ENCODE measurements at places on chromosomes 2 and 18. TPM values are rescaled to one million over a fixed set of nuclear protein-coding genes. Genes with fewer than 3 reads are reported as not detected.
A peak's percentile ranks its signal among the peaks of the same experiment; 100 is the strongest.

DNA sequence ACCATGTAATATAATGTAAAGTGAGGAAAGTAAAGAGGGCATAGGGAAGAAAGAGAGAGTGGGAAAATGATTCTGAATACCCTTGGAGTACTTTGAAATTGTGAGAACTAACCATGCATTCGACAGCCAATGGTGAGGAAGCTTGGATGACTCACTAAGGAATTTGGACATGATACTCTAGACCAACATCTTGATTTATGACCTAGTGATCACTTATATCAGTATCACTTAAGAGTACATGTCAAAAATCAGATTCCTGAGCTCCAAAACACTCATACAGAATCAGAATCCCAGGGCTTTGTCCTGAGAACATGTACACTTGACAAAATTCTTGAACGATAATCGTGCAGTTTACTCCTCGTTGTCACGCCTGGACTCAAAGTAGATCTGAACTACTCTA is 1899.8 kb upstream of the PIK3C3 start:
- H3K27me3 ChIP-seq, result no peaks in the 10 kb centered on the region
- no peak for DNase-seq
- no peak overlapping the region for H3K27ac ChIP-seq
- H3K4me3 ChIP-seq, result no peak overlapping the region
- no peaks in the 10 kb centered on the region for H3K36me3 ChIP-seq

Gene FBXO41
- 7.7 TPM for total RNA-seq

DNA sequence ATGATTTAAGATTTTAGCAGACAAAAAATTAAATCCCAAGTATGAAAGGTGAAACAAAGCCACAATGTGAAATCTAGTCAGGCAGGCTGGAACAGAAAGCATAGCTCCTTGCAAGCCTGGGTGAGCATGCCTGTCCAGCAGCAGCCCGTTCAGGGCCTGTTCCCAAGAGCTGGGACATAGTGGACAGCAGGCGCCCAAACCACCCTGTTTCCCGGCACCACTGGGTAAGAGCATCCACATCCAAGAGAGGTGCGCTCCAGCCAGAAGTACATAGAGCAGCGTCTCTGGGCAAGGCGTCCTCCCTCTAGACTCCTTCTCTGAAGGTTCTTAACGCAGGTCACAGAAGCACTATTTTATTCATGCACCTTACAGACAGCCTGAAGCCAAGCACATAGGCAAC is 80.8 kb downstream of the DNER start:
- no peak for DNase-seq
- no peaks in the 10 kb centered on the region for H3K4me1 ChIP-seq
- H3K27ac ChIP-seq, result no peak overlapping the region
- no peaks in the 10 kb centered on the region for H3K27me3 ChIP-seq
- no peak overlapping the region for H3K4me3 ChIP-seq

DNA sequence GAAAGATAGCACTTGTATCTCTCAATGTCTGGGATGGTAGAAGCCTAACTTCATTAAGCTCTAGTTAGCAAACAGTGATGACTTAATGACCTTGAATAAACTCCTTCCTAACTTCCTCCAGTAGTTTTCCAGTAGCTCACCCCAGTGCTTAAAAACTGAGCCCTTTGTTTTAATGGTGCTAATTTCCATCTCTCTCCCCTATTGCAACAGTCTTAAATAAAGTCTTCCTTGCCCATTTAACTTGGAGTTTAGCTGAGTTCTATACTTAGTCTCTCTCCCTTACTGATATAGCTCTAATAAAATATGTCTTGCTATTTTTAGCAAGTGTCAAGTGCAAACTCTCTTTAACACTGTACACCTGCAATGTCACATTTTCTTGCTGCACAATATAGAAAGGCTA is 267.0 kb downstream of the CCDC85A start:
- no peaks in the 10 kb centered on the region for H3K36me3 ChIP-seq
- no peak for DNase-seq
- no peak overlapping the region for H3K4me3 ChIP-seq
- H3K27ac ChIP-seq, result no peak overlapping the region
- H3K27me3 ChIP-seq, result no peaks in the 10 kb centered on the region
- H3K4me1 ChIP-seq, result peaks cover 13% of the 10 kb centered on the region

Gene RAPH1
- 40.3 TPM for total RNA-seq

GRCh38 chr2:30239308-30239985 is 8.1 kb downstream of the LBH start:
- H3K27ac ChIP-seq, result no peak overlapping the region
- no peak overlapping the region for H3K4me3 ChIP-seq
- DNase-seq, result peak; percentile 69
- H3K27me3 ChIP-seq, result peaks cover 8% of the 10 kb centered on the region

DNA sequence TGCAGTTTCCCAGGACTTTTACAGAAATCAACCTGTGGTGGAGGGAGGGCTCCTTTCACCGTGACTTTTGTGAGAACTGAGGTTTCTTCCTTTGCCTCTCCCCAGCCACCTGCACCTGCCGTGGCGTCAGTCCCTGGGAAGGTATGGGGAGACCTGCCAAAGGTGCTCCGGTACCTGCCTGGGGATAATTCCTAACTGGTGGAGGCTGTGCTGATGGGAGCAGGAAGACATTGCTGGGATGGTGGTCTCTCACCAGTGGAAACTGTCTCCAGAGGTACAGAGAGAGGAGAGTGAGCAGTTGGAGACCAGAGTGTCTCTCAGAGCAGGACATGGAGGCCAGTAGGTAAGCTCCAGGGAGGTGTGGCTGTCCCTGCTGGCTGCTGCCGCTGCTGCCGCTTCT is 52.6 kb downstream of the CIB4 start:
- no peak for DNase-seq
- H3K4me1 ChIP-seq, result no peaks in the 10 kb centered on the region
- no peaks in the 10 kb centered on the region for H3K36me3 ChIP-seq
- no peak overlapping the region for H3K27ac ChIP-seq
- H3K27me3 ChIP-seq, result peaks cover 84% of the 10 kb centered on the region

Gene PLCL1
- not detected for total RNA-seq

GRCh38 chr2:28413152-28413898 is 20.7 kb downstream of the FOSL2 start:
- no peaks in the 10 kb centered on the region for H3K27me3 ChIP-seq
- peaks cover 59% of the 10 kb centered on the region for H3K36me3 ChIP-seq
- H3K27ac ChIP-seq, result no peak overlapping the region
- H3K4me3 ChIP-seq, result no peak overlapping the region

DNA sequence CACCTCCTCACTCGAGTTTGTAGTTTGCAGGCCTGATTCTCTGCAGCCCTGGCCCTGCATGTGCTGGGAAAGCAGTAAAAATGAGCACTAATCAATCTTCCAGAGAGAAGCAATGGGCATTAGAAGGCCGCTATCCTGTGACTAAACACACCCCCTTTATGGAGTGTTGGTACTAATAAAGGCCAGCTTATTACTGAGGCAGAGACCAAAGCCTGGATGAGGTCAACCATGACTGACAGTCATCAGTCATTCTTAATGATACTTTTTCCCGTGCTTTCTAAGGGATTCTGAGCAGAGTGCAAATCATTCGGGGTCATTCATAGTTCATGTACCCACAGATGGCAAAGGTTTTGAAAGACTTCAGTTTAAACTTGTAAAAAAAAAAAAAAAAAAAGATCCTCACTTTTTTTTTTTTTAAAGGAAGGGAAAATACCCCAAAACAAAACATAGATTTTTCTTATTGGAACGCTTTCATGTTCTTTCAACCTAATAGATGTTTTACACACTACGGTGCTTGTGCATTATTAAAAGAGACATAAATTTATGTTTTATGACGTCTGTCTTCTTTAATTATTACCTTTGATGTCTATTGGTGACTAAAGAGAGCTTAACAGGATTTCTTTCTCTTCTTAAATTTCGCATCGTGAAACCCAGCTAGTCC is 13.2 kb downstream of the TSHZ1 start:
- no peaks in the 10 kb centered on the region for H3K36me3 ChIP-seq
- no peak overlapping the region for H3K4me3 ChIP-seq
- no peaks in the 10 kb centered on the region for H3K4me1 ChIP-seq
- DNase-seq, result no peak
- H3K27ac ChIP-seq, result no peak overlapping the region

Gene TMEM37
- 0.26 TPM for total RNA-seq

Gene TCF4
- 13.9 TPM for total RNA-seq

DNA sequence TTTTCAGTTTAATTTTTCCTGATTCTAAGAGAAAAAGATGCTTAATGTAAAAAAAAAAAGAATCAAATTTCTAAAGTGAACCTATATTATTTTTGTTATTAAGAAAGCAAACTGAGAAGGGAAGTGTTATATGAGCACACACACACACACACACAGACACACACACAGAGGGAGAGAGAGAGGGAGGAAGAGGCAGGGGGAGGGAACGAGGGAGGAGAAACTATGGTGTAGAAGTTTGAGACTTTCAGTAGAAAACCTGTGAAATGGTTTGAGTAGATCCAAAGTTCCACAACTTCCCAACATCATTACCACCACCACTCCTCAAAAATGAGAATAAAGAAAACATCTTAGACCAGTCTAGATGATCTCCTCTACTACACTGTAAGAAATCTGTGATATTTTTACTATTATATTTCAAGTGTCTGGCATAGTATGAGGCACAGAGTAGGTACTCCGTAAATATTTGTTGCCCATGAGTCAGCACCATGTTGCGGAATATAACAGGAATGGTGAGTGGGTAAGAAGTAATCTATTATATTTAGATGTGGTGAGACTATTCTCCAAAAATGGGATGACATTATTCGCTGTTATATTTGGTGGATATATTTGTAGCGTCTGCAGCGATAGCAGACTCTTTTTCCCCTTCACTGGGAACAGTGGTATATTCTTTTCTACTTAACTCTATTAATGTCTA is 149.4 kb upstream of the DNMT3A start:
- H3K4me1 ChIP-seq, result peaks cover 28% of the 10 kb centered on the region
- H3K27me3 ChIP-seq, result no peaks in the 10 kb centered on the region
- peak overlapping the region; percentile 77 for H3K27ac ChIP-seq
- peak; percentile 91 for DNase-seq
- H3K4me3 ChIP-seq, result peak overlapping the region; percentile 51

Gene CD8B
- not detected for total RNA-seq

DNA sequence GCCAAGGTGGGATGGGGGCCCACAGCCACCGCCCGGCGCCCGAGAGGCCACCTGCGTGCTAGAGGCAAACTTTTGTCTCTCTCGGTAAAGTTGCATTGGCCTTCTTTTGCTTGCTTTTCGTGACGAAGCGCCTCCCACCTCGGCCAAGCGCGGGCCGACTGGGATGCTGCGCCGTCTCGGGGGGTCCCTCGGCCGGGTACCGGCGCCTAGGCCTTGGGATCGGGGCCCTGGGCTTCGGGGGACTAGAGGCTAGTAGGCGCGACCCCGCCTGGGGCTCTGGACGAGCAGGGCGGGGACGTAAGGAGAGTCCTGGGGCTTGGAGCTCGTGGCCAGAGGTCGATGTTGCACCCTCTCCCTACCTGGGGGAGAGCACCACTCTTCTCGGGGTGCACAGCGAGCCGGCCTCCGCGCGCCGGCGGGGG is 545 bp downstream of the GLI2 start:
- H3K4me3 ChIP-seq, result peak overlapping the region; percentile 79
- 0 out of 2 replicates have a peak overlapping the region, but pooled peaks have one; percentile 36 for H3K27ac ChIP-seq
- H3K36me3 ChIP-seq, result no peaks in the 10 kb centered on the region
- no peak for DNase-seq
- H3K27me3 ChIP-seq, result no peaks in the 10 kb centered on the region
- peaks cover 23% of the 10 kb centered on the region for H3K4me1 ChIP-seq

Gene RFTN2
- 0.07 TPM for total RNA-seq
